ENCODE measurements at places on chromosomes 16 and 17.

DNA sequence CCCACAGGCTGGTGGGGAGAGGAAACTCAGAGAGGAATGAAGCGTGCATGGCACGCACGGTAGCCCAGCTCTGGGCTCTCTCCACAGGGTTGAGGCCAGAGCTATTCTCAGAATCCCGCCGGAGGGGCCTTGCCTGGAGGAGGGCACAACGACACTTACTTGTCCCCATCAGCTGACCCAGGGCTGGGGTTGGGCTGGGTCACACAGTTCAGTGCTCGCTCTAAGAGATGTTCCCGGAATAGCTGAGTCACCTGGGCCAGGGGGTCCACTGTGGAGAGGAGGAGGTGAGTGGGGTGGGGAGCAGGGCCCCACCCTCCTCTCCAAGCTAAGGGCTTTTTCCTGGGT lies 21.8 kb downstream of the SREBF1 start:
- no peak for DNase-seq

DNA sequence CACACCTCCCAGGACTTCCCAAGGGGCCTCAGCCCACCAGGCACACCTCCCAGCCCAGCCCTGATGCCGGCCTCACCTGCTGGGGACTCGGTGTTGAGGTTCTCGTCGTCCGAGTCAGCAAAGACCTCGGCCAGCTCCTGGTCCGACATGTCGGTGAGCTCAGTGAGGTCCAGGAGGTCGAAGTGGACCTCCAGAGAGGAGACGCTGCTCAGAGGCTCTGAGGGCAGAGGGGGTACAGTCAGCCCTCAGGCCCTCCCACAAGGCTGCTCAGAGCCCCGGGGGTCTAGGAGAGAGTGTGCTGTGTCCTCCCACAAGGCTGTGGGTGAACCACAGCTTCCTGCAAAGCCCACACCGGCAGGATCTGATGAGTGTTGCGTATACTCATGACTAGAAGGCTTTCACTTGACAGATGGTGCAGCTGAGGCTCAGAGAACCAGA lies 10.5 kb downstream of the DBNDD1 start:
- DNase-seq = peak; percentile 52

DNA sequence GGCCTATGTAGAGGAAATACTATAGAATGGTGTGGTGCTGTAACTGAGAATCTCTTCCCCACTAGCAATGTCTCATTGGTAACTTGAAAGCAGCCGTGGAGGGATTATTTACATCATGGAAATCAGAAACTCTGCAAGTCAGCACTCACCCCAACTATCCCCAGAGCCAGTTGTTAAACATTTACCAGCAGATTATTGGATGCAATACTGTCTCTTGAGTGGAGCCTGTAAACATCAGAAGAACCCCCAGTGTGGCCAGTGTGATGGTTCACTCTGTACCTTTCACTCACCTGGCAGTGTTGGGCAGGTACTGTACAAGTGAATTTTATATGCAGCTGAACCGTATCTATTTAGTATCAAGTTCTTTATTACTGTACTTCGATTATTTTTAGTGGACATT lies 299.8 kb upstream of the SALL1 start:
- DNase-seq = no peak

GRCh38 chr17:752620-753219 lies 656 bp upstream of the GEMIN4 start:
- peak; percentile 44 for DNase-seq

DNA sequence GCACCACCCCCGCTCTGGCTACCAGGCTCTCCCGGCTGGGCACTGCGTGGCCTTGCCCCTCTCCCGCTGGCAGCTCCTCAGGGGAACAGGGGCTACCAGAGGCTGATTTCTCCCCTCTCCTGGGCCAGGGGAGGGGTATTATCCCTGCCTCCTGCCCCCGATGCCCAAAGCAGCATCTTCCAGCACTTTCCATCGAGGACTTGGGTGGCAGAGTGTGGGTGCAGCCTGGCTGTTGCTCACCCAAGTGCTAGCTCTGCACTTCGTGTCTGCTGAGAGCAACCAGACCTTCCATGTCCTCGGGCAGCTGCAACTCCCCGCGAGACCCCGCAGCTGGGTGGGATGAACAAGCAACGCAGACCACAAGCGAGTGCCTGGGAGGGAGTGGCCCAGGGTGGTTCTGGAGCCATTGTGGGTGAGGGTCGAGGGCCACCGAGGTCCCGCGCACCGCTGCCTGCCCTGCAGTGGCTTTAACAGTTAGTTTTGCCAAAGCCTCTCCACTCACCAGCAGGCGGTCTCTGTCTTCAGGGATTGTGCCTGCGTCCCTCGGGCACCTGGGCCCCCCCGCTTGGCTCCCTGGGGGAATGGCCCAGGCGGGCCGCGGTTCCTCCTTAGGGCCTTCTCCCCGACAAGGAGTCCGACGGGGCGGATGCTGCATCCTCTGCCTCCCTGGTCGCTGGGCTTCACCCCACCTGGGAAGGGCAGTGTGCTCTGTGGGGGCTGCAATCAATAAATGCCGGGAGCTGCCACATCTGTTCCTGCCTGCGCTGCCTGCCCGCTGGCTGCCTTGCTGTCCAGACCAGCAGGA lies 8.4 kb downstream of the SLC25A10 start:
- no peak for DNase-seq

DNA sequence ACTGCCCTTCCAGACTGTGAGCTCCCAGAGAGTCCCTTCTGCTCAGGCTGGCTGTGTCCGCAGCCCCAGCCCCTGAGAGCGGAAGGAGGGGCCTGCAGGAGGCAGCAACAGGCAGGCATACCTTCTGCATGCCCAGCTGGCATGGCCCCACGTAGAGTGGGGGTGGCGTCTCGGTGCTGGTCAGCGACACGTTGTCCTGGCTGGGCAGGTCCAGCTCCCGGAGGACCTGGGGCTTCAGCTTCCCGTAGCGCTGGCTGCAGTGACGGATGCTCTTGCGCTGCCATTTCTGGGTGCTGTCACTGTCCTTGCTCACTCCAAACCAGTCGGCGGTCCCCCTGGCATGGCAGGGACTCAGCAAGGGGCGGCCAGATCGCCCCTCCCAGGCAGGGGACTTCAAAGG lies 9.0 kb downstream of the RHBDF1 start:
- DNase-seq = no peak

DNA sequence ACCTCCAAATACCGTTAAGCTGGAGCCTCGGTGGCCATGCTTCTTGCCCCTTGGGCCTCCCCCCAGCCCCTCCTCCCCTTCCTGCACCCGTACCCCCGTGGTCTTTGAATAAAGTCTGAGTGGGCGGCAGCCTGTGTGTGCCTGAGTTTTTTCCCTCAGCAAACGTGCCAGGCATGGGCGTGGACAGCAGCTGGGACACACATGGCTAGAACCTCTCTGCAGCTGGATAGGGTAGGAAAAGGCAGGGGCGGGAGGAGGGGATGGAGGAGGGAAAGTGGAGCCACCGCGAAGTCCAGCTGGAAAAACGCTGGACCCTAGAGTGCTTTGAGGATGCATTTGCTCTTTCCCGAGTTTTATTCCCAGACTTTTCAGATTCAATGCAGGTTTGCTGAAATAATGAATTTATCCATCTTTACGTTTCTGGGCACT lies 928 bp downstream of the HBA1 start:
- no peak for DNase-seq

GRCh38 chr16:13672196-13672595 lies 247.8 kb upstream of the ERCC4 start:
- DNase-seq = no peak

GRCh38 chr16:23072084-23072599 lies 77.1 kb downstream of the USP31 start:
- DNase-seq = no peak

DNA sequence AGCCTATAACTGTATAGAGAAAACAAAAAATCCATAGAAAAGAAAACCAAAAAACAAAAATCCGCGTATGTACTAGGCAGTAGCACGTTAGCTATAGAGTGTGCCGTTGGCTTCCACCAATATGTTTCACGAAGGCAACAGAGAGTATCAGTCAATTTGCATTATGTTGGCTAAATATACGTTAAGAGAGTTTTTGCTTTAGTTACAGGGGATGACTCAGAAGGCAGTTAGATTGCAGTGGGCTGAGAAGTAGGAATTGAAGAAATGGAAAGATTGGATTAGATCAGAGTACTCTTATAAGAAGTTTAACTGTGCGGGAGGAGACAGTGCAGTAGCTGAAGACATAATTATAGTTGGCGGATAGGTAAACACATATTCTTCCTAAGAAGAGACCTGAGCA lies 911 bp upstream of the NACA2 start:
- no peak for DNase-seq

GRCh38 chr16:4869147-4869805 lies 22.0 kb downstream of the UBN1 start:
- no peak for DNase-seq

GRCh38 chr17:60086818-60087591 lies 8.3 kb upstream of the HEATR6 start:
- peak; percentile 75 for DNase-seq

GRCh38 chr17:67080804-67081203 lies 36.5 kb downstream of the CACNG1 start:
- DNase-seq = no peak

All from suppressor macrophage (primary cell).